SK-N-DZ (cell line): ENCODE measurements at places on chromosomes 4 and X.

DNA sequence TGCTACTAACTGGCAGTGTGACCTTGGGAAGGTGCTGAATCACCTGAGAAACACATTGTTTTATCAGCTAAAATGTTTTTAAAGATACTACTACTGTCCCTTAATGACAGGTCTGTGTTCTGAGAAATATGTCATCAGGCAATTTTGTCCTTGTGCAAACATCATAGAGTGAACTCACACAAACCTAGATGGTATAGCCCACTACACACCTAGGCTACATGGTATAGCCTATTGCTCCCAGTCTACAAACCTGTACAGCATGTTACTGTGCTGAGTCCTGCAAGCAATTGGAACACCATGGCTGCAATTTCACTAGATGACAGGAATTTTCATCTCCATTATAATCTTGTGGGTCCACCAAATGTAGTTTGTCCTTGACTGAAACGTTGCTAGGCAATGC lies 101.3 kb upstream of the GUCY1A1 start:
- no peak for DNase-seq

DNA sequence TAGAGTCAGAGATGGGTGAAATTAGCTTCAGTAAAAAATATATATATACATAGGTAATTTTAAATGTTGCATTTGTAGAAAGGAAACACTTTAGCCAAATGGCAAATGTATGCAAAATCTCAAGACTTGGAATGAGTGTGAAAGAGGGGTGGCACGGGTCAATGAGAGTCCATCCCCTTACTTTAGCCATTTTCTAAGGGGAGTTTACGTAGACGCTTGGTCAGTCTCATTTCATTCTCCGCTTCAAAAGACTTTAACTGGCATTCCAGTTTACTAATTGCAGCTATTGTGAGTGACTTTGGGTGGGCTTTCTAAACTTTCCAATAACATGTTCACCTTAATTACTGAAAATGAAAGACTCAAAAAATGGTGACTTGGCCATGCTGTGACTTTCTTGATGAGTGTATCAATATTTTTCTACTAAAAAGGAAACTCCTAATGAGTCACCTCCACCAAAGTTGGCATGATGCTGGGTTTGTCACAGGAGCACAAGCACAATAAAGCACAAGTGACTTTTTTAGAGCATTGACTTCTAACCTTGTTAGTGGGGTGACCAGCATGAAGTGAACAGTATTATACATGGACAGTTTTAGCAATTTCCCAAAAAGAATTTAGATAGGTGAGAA lies 356.0 kb upstream of the RASGEF1B start:
- DNase-seq, result no peak

DNA sequence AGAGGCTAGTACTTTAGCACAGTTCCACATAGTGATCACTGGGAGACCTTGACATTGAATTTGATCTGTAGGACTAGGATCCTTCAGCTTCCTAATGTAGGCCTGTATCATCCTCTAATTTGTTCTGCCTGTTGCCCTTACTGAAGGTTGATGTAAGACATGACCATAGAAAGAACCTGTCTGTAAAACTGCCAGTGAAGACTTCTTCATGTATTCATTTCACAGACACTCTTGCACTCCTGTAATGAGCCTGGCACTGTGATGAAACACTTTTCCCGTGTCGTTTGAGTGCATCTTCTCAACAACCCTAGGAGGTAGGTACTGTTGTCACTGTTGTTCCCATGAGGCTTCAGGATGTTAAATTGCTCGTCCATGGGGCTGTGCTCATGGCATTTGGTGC lies 14.7 kb downstream of the RAB9A start:
- DNase-seq, result no peak

- DNase-seq, result no peak
Observed at GRCh38 chrX:106168107-106168506, at the start of gene PWWP3B. TSS of gene PWWP3B (plus strand) at chrX:106168305. CDS start at chrX:106205433, 37,128 bp downstream.

DNA sequence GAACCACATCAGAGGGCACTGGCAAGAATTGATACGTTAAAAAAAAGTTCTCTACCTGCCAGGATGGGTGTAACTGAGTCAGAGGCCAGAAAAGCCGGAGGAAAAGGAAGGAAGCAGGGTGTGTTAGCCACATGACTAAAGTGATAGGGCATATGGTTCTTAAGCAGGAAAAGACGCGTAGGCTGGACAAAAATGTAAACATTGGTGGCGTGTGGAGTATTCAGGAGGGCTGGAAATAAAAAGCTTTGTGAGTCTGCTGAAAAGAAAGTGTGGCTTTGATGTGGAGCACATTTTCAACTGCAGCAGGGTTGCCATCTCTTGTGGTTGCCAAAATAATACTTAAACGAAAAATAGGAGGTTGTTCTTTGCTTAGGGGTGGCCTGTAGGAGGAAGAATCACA lies 186.5 kb upstream of the RPL34 start:
- DNase-seq, result no peak

DNA sequence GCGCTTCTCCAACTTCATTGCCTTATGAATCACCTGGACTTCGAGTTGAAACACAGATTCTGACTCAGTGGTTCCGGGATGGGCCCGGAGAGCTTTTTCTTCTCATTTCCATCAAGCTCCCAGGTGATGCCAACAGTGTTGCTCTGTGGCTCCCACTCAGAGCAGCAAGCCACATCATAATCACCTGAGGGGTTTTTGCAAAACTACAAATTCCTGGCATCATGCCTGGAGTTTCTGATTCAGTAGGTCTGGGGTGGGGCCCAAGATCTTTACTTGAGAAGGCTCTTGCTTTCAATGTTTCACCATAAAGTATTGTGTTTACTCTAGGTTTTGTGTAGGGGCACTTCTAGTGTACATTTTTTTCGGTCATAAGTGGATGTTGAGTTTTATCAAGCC lies 7.0 kb downstream of the MTM1 start:
- no peak for DNase-seq

DNA sequence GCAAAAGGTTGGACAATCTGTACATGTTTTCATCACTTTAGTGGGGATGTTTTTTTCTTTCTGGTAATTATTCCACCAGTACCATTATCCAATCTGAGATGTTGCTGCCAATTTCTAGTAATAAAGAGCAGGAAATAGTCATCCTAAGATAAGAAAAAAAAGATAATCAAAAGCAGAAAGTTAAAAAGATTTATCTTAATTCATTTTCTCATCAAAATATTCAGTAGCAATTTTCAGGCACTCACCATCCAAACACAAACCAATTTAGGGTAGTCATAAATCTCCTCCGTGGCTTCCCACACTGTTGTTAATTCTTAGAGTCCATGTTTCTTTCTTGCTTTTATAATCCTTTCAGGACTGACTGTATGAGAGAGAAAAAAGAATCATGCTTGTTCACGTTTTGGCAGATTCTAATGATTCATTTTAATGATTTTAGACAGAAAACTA lies 263.7 kb upstream of the UGT8 start:
- no peak for DNase-seq

DNA sequence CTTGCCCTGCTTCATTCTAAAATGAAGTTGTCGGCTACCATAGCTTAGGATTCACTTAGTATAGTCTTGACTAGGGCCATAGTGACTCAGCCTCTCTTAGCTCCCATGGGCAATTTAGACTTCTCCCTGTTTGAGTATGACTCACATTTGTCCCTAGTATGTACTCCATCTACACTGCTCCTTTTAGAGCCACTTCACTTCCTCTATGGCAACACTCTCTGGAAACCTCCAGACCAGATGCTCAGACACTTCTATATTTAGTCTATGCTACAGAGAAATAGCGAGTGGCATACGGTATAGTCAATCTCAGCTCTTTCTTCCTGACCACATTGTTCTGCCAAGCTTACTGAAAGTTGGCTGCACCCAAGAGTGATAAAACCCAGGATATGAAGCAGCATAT lies 11.2 kb downstream of the MEPE start:
- DNase-seq, result no peak

DNA sequence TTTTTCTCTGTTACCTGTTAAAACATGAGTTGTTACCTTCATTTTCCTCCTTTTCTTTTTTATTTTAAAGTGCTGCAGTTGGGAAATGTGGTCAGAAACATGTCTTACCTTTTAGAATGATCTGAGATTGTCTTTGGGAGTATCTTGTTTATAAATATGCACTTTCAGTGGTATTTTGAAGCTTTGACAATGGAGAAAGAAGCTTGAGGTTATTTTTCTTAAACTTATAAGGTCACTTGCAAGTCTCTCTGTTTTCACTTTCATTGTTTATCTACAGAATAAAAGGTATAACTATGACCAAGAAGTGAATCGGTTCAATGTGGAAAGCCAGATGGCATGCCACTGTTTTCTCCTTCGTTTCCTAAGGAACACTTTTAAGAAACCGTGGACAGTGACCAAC lies 167.5 kb upstream of the SLC7A11 start:
- no peak for DNase-seq

DNA sequence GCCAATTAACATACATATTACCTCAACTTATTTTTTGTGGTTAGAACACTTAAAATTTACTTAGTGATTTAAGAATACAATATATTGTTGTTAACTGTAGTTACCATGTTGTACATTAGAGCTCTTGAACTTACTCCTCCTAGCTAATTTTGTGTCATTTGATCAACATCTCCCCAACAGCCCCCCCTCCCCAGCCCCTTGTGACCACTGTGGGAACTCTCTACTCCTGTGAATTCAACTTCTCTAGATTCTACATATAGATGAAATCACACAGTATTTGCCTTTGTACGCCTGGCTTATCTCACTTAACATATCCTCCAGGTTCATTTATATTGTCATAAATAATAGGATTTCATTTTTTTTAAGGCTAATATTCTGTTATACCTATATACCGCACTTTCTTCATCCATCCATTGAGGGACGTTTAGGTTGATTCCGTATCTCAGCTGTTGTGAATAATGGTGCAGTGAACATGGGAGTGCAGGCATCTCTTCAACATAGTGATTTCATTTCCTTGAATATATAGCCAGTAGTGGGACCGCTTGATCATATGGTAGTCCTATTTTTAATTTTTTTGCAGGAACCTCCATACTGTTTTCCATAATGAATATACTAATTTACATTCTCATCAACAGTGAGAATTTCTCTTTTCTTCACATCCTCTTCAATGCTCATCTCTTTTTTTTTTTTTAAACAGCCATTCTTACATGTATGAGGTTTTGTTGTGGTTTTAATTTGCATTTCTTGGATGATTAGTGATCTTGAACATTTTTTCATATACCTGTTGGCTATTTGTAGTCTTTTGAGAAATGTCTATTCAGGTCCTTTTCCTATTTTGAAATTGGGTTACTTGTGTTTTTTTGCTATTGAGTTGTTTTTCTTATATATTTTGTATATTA lies 66.8 kb downstream of the RAPGEF2 start:
- DNase-seq, result no peak

DNA sequence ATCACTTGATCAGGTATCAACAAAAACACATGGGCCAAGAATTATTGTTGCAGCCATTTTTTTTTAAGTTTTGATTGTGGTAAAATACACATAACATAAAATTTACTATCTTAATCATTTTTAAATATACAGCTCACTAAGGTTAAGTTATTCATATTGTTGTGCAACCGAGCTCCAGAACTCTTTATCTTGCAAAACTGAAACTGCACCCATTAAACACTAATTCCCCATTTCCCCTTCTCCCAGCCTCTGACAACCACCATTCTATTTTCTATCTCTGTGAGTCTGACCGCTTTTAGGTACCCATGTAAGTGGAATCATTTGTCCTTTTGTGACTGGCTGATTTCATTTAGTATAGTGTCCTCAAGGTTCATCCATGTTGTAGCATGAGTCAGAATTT lies 126.2 kb upstream of the NDP start:
- DNase-seq, result no peak

DNA sequence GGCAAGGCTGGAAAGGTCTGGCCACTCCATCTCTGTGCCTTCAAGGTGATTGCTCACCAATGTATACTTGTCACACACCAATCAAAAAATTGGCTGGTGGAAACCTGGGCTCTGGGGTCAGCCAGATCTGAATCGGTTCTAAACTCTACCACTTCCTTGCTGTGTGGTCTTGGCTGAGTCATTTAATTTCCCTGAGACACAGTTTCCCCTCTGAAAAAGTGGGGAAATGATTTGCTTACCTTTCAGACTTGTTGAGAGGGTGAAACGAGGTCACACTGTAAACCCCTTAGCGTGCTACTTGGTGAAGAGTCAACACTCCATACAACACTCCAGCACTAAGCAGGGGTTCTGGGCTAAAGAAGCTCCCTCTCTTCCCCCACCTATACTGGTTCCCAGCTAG lies 252.3 kb upstream of the ZIC3 start:
- DNase-seq, result no peak

DNA sequence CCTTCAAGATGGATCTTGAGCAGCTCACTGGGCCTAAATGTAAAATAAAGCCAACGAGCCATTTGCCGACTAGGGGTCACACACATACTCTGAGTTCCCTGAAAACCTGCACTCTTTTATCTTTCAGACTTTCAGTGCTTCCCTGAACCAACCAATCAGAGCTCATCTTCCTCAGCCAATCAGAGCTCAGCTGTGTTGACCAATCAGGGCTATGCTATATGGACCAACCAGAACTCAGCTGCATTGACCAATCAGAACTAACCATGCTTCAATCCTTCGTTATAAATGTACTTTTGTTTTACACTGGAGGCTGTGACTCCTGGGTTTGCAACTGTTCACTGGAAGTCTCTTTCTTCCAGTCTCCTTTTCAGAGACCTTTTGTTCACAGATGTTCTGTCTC lies 19.3 kb downstream of the SLC25A53 start:
- DNase-seq, result peak; percentile 6

GRCh38 chr4:8639777-8640720 lies 47.5 kb downstream of the CPZ start:
- no peak for DNase-seq

DNA sequence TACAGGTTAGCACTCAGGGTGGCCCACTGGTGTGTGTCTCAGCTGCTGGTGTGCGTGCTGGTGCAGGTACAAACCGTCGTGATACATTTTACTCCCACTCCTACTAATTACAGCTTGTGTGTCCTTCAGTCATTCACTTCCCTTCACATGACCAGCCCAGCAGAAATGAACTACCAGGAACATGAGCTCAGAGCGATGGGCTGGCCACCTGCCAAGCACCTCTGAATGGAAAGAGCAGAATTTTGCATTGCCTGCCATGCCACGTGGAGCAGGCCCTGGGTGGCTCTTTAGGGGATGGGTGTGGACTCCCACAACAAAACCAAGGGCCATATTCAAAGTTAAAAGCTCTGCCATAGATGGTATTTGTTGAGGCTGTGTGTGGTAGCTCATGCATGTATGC lies 58.9 kb upstream of the PGM2 start:
- no peak for DNase-seq

DNA sequence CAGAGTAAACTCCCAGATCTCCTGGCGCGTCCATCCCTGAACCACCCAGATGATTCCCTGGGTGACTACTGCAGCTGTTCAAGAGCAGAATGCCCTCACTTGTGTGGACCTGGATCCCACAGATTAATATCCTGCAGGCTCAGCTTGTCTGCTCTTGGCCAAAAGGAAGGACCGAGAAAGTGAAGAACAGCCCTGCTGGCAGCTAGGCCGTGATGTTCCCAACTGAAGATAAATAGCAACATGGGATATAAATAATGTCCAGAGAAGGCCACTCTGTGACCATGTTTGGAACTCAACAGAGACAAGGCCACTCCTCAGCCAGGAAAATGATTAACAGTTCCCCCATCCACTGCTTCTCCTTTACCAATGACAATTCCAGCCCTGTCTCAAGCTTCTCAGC lies 21.5 kb downstream of the SUPT20HL2 start:
- no peak for DNase-seq

- DNase-seq, result no peak
Observed at GRCh38 chr4:2934077-2934812, 29.0 kb downstream of the NOP14 start.
